GM13977 (cell line): ENCODE measurements at places on chromosomes 11 and 22.

DNA sequence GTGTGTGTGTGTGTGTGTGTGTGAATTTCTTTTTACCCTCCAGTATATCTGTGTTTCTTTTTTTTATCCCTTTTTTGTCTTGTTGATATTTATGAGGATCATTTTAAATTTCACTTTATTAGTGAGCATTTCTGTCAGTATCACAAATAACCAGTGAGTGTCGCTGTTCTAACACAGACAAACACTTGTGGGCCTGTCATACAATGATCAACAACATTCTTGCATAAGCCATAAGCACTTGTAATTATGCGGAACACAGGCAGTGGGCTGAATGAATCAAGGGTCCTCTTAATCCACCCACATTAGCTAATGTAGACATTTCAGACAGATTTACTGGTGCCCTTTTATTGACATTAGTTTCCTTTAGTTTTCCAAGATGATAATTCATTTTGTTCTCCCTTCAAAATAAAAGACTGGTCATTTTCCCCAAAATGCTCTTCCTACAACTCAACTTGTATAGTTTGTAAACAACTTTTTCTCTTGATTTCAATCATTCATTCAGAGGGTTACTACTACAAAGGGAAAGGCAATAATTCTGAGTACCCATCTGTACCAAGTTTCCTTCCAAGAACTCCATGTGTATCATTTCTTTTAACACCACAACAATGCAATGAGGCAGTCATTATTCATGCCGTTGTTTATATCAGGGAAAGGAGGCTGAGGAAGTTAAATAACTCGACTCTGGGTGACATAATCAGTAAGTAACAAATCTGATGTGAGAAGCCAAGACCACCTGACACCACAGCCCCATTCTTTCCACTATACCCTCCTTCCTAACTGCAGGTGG is 34.5 kb upstream of the ANO3 start:
- peak; percentile 45 for DNase-seq

- DNase-seq, result no peak
These were observed 16.3 kb downstream of the PARVA start for GRCh38 chr11:12393691-12394090.

GRCh38 chr11:5285703-5286340 is 15.9 kb downstream of the OR51B4 start:
- no peak for DNase-seq

DNA sequence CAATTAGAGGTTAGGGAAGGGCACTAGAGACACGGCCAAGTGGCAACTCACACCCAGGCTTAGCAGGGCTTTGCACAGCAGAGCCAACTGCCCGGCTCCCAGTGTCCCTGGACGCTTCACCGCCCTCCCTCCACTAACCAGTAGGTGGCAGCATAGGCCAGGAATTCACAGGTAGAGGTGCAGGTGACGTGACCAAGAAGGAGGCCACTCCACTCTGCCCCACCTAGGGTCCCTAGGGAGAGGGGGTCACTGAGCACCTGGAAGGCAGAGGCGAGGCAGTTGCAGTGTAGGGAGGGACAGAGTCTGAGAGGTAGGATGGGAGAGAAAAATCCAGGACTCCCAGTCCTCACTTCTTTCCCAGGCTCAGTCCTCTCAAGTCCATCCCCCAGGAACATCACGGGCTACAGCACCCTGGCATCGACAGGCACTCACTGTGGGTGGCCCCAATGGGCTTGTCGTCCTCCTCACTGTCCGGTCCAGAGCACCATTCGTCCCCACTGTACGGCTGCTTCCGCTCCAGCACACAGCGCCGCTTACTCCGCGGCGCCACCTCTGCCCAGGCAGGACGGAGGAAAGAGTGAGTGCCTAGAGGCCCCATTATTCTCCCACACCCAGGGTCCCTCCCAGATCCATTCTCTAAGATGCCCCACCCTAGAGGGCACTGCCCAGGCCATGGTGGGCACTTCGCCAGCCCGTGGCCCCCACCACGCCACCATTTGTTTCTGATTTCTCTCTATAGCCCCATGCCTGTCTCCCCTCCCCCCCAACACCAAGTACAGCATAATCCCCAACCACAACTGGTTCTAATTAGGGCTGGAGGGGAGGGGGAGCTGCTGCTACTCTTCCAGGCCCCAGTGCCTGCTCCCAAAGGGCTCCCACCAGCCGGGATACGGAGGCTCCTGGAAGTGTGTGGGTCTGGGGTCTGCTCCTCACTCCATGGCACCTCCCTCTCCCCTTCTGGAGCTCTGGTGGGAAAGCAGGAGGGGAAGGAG is 18.4 kb downstream of the BCL9L start:
- DNase-seq, result peak; percentile 90

DNA sequence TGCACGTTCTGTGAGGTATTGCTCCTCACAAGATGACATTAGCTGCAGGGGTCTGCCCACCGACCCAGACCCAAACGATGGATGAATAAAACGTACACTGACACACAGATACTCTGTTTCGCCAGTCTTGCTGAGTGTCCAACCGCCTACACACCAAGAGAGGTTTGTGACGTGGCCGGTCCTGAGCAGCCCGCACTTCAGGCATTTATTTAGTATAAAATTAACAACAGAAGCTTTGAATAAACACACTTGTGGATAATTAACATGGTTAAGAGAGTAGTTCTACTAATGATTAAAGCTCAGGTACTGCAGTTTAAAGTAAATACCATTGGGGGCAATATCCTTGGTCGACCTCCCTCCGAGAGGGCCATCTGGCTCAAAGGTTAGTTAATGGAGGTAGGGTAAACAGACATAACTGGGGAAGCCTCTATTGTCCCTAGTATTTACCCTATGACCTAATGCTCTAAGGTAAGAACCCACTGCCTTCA is 75.7 kb downstream of the CCDC83 start:
- no peak for DNase-seq

- DNase-seq, result no peak
These were observed 99.0 kb upstream of the NECTIN1 start for GRCh38 chr11:119828006-119828405.
